Left colon (tissue), 2 donors: ENCODE measurements at places on chromosomes 11 and 22.

DNA sequence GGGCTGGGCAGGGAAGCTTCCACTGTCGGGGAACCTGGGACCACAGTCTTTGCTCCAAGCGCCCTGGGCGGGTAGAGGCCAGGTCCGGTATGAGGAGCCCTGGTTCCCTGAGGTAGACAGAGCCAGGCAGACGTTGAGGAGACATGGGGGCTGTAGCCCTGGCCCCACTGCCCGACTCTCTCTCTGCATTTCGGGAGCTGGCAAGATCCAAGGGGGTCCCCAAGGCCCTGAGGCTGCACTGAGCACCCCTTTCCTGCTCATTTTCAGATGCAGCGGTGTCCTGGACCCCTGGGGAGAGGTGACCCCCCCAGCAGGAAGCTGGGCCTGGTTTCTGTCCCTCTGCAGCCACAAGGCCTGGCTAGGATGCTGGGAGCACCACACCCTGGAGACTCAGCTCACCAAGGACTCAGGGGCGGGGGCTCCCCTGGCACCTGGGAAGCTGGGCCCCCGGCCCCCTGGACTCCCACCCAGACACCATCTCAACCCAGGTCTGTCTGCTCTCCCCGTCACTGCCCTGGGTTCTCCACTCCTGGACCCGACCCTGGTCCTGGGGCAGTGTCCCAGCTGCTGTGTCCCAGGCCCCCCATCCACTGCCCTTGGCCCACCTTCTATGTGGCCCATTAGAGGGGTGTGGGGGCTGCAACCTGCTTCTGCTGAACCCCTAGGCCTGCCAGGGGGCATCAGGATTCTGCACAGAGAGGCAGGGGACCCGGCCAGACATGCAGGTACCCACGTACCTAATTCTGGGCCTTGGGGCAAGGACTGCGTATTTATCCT lies 15.0 kb upstream of the MUC6 start:
- DNase-seq, result no peak

DNA sequence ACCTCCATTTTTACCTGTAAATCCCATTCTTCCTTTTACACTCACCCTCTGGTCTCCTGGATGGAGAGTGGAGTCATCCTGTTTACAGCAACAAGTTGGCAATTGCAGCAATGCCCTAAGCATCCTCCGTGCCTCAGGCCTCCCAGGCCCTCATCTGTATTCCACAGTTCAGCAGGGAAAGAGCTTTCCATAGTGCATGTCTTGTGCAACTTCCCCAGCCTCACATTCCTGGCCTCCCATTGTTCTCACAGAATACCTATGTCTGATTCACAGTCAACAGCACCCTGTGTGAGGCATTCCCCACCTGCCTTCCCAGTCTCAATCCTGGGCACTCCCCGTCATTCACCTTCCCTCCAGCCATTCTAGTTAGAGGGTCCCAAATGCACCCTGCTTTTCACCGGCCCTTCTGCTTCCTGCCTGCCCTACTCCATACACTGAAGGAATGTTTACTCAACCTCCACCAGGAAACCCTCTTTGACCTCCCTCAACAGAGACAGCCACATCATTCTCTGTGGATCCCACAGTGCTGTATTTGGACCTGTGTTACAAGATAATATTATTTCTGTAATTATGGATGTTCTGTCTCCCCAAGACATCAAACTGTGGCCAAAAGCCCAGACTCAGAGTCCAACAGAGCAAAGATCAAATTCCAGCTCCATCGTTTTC lies 405.7 kb downstream of the BUD13 start:
- no peak for DNase-seq

DNA sequence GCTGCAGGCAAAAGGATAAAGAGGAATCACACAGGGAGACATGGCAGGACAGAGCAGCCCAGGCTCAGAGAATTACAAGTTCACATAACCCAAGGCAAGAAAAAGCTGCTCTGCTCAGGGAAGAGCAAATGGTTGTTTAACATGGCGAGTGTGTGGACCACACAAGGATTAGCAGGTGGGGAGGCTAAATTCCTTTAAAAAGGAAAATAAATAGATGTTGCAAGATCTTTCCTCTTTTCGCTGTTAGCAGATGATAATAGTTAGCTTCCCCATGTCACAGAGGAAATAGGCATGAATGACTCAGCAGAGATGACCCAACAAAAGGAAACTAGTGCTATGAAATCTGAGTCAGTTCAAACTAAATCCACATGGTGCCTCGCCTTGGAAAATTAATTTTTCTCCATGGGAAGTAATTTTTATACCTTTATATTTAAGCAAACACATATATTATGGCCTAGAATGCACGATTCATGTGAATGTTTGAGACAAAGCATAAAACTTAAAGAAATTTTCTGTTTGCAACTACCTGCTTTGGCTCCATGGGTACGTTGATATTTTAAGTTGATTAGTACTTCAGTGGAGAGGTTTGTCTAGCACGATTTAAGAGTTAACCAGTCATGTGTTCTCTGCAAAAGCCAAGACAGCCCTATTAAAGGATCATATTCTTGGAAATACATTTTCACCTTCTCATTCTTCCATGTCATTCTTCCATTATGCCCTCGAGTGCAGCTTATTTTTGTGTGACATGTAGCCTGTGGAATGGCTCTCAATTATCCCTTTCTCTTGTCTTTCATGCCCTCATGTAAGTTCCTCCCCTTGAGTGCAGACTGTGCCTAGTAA lies 38.5 kb upstream of the FJX1 start:
- no peak for DNase-seq

GRCh38 chr11:29876192-29876591 lies 140.6 kb downstream of the KCNA4 start:
- DNase-seq, result no peak

DNA sequence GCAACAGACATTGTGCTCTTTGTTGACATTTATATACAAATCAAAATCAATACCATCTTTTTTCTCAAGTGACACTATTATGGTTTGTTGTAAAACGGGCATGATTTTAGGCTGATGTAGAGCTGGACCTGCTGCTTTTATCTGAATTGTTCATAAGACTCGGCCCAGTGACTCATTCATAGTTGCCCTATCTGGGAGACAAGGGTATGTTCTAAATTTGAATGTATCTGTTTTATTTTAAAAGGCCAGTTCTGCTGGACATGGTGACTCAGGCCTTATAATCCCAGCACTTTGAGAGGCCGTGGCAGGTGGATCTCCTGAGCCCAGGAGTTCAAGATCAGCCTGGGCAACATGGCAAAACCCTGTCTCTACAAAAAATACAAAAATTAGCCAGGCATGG lies 39.3 kb downstream of the CEP295 start:
- no peak for DNase-seq

DNA sequence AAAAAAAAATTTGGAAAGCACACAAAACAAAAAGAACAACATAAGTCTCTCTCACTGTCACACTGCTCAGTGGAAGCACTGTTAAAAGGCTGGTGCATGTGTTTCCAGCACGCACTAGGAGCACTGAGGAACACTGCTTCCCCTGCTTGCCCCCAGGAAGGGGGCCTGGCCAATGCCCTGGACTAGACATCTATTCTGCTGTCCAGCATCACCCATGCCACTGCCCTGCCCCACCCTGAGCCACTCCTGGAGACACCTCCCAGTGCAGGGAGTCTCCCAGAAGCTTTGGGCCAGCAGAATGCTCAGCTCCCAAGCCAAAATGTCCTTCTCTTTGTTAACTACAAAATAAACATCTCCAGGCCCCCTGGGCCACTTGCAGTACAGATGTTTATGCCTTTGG lies 49.7 kb upstream of the EMID1 start:
- no peak for DNase-seq

- DNase-seq, result no peak
Measured at GRCh38 chr11:2432628-2433071, 11.7 kb downstream of the TRPM5 start.

GRCh38 chr11:117221775-117222517 lies 9.9 kb downstream of the PCSK7 start:
- peak; percentile 77 for DNase-seq

DNA sequence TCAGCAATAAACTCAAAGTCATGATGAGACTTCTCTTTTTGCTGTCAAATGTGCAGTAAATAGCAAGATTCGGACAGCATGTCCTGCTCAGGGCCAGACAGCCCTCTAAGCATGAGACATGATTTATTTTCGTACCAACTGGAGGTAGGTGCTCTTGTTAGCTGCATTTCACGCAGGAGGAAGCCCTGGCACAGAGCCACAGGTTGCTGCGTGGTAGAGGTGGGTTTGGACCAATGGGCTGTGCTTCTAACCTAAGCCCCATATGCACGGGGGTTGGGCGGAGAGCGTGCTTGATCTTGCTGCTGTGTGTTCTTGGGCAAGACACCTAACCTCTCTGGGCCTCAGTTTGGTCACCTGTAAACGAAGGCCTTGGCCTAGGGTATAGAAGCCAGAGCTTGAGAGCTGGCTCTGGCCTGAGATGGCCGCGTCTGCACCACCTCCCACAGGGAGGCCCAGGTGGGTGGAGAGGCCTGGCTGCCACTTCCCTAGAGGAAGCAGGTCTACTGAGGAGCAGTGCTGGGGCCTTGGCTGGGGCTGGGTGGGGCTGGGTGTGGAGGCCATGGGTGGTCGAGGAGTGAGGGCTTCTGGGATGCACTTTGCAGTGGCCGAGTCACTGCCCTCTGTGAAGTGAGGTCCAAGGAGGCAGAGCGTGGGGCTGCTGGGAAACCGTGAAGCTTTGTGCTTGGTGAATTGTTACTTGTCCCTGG lies 38.5 kb upstream of the GRAMD4 start:
- peak; percentile 72 for DNase-seq

GRCh38 chr11:73236854-73237253 lies 18.8 kb downstream of the P2RY2 start:
- peak; percentile 70 for DNase-seq

DNA sequence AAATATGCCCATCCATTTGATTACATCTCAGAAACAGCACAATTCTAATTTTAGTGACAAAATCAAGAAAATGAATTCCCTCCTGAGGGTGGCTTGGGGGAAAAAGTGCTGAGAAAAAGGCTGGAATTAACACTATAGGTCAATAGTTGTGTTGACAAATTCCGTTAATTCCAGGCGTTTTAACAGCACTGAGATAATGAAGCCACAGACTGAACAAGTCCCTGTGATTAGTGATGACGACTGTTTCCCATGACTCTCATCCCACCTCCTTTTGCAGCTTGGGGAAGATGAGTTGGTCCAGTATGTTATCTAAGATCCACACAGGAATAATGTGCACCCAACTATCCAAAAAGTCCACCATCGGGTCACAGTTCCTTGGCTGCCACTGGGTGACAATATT lies 12.8 kb downstream of the SRRD start:
- no peak for DNase-seq

GRCh38 chr11:111077530-111078322 lies 167.8 kb upstream of the POU2AF2 start:
- DNase-seq, result no peak

GRCh38 chr11:112881461-112881860 lies 79.8 kb upstream of the NCAM1 start:
- peak; percentile 41 for DNase-seq

DNA sequence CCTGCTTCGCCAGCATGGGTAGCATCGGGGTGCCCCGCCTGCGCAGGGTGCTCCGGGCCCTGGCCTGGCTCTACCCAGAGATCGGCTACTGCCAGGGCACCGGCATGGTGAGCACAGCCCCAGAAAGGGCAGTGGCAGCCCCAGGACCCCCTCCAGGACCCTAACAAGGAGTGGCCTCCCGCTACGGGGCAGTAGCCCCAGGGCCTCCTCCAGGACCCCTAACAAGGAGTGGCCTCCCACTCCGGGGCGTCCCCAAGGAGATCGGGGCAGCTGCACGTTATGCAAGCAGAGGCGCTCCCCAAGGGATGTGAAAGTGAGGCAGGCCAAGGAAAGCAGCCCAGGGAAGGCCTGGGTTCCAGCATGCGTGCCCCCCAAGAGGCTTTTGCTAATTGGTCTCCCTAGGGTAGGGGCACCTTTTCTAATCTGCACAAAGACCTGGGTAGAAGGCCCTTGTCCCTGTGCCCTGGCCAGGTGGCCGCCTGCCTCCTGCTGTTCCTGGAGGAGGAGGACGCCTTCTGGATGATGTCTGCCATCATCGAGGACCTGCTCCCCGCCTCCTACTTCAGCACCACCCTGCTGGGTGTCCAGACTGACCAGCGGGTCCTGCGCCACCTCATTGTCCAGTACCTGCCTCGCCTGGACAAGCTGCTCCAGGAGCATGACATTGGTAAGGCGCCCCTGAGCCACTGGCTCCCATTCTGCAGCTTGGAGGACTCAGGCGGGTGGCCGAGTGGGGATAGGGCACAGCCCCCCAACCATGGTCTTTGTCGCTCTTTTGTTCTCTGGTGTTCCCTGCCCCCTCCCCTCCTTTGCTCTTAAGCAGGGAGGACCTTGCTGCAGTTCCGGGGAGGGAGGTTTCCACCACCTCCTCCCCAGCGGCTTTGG lies 35.0 kb downstream of the SGSM3 start:
- DNase-seq, result no peak

- DNase-seq, result no peak
Measured at GRCh38 chr22:50363166-50363802, 20.2 kb downstream of the PPP6R2 start.

DNA sequence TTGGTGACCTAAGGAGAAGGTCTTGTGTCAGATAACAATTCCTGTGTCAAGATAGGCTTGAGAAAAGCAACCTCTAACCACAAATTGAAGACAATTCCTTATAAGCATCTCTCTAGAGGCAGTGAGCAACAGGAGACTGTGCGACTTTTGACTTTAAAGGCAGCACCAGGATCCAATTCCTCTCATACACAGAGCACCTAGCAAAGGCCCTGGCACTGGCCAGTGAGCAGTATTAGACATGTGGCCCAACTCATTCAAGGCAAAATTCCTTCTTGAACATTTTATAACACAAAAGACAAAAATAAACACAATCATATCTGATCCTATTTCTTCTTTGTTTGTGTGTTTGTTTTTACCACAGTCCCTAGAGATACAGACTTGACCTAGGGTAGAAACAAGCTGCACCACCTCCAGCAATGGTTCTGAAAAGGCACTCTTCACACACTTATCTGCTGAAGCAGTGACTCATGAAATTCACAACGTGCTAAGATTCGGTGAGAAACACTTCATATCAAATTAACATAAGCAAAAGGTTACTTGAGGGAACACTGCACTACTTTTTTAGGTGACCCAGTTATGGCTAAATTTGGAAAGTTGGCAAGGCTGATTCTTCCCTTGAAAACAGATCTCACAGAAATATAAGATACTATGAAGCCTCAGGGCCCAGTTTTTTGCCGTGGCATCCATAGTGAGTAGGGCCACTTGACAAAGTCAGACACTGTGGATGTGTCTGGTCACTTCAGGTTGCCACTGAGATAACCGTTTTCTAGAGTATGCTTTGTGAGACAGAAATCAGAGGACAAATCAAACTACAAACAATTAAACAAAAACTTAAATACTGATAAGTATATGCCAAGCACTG lies 1018.9 kb downstream of the DLG2 start:
- no peak for DNase-seq

GRCh38 chr11:57349491-57350274 lies 11.5 kb downstream of the P2RX3 start:
- peak; percentile 73 for DNase-seq

DNA sequence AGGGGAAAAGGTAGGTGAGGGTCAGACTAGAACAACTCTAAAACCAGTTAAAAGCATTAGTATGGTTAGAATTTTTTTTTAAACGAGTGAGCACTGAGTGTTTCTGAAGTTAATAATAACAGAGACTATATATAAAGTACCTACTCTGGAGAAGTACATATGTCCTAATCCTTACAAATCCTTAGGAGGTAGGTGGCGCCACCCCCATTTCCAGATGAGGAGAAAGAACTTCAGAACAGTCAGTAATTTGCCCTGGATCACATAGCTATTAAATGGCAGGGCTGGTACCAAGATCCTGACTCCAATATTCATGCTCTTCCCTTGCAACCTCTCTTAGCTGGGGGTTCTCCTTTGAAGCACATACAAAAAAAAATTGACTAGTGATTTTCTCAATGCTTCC lies 80.5 kb downstream of the CLPB start:
- peak; percentile 24 for DNase-seq
